NCI-H510A (cell line): ENCODE measurements at places on chromosomes 3 and 15.
A peak's percentile ranks its signal among the peaks of the same experiment; 100 is the strongest.

GRCh38 chr3:31752305-31753049, 219.8 kb downstream of the STT3B start:
- DNase-seq: no peak

DNA sequence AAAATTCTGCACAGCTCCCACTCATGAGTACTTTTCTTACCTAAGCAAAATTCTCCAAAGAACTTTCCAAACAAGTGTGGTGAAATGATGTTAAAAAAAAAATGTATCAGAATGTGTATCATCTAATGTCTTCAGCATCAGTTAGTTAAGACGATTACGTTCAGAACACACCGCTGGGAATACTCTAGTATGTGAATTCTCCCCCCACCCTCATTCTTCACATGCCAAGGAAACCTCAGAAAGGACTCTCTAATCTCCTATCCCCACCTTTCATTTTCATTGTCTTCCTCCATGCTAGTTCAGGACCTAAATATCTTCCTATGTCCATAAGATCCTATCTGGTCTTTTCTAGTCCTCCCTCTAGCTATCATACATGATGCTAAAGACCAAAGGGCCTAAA, 457.4 kb downstream of the SHQ1 start:
- DNase-seq: no peak

GRCh38 chr3:188937389-188937788, 234.4 kb upstream of the TPRG1 start:
- no peak for DNase-seq

DNA sequence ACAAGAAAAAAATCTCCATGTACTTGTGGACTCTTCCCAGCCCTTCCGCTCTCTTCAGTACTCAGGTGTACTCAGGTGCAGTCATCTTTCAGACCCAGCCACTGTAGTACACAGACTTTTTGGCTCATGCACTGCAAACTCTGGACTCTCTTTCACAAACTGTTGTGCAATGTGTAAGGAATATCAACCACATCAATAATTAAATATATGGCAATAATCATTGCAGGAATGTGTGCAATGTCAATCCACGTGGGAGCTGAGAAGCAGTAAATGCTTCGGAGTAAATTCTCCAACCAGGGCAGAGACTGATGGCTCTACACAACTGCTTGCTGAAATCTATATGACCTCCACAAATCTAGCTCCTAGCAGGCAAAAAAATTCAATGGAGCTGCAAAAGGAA, 287.3 kb upstream of the COL8A1 start:
- no peak for DNase-seq

DNA sequence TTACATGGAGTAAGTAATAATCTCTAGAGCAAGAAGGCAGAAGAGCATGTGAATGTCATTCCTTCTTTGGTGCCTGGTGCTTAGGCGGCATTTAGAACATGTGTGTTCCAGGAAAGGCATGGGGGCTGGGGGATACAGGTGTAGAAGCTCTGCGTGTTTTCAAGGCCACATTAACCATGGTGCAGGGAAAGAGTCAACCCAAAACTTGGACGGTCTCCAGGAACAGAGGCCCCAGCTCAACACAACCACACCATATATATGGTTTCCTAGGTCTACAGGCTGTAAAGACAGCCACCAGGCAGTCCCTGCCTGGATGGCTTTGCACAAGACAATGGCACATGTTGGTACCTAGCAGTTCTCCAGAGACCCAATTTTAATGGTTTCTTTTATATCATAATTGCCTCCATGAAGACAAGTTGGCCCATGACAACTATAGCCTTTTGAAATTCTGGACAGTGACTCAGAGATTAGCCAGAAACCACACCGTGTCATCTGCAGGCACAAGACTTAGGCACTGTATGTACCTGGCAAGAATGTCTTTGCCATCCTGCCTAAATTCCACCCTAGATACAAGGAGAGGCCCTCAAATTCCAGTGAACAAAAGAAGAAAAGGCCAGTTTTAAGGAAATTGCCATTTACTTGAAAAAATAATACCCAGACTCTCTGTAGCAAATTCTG, 25.0 kb upstream of the DGKG start:
- DNase-seq: no peak

DNA sequence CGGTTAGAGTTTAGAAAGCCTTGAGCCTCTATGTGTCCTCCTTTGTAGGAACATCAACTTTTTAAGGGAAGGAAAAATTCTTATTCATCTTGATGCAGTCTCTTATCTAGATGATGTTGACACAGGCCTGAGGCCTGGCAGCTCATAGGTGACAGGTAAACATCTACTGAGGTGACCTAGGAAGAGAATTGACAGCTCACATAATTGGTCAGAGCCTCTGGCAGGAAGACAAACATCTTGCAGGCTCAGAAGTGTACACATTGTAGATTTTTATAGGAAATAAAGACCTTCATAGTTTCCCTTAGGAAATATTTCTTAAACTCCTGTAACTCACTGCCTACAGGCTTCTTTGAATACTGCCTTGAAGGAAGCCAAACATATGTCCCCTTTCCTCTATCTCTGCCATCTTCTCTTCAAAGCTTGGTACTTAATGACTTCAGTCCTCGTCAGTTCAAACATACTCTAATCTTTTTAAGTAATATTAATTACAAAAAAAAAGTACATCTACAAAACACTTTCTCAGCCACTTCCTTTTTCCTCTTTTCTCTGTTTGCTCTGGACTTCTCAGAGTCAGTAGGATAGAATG, 341.3 kb downstream of the TBL1XR1 start:
- no peak for DNase-seq

DNA sequence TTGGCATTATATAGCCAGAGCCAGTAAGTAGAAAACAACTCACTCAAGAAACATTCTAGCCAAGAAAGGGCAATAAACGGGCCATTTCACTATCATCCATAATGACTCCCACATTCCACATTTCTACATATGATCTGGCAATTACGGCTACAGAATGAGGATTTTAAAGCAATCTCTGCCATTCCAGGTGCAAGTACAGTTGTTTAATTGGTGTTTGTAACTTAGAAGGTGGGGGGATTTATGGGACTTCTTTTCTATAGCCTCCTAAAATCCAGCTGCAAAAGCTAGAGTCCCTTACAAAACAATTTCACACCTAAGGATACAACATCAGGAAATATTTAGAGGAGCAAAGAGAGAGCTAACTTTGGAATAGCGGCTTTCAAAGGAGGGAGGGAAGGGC, 295.4 kb upstream of the RORA start:
- no peak for DNase-seq

- DNase-seq: no peak
Measured at GRCh38 chr3:30611613-30612436, 5.4 kb downstream of the TGFBR2 start.

- no peak for DNase-seq
Measured at GRCh38 chr3:83233715-83234114, 1472.3 kb upstream of the GBE1 start.

DNA sequence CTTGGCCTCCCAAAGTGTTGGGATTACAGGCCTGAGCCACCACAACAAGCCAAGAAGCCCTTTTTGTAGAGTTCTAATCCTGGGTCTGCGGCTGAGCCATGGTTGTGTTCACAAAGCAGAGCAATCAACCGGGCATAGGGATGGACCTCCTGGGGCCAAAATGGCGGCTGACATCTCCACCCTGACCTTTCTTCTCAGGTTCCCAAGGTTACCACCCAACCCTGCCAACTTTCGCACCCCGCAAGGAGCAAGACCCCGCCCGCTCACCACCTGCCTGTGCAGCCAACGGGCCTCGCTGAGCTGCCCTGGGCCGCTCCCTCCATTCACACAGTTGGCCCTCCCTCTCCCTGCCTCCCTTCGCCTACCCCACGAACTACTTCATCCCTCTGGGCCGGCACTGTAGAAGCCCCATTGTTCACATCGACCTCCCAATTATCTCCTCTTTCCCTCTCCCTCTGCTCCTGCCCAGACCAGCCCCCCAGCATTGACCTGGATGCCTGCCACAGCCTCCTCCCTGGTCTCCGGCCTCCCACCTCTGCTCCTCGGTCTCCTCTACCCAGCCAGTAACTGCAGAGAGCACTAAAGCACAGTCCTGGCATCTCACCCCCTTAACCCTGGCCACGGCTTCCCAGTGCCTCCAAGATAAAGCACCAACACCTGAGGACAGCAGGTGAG, 62.0 kb upstream of the TFRC start:
- no peak for DNase-seq

- peak; percentile 47 for DNase-seq
Measured at GRCh38 chr3:52455283-52456168, at the start of gene NISCH. Gene NISCH, plus strand, starts transcription at chr3:52455604. Its CDS starts 38 bp downstream, at chr3:52455642.

DNA sequence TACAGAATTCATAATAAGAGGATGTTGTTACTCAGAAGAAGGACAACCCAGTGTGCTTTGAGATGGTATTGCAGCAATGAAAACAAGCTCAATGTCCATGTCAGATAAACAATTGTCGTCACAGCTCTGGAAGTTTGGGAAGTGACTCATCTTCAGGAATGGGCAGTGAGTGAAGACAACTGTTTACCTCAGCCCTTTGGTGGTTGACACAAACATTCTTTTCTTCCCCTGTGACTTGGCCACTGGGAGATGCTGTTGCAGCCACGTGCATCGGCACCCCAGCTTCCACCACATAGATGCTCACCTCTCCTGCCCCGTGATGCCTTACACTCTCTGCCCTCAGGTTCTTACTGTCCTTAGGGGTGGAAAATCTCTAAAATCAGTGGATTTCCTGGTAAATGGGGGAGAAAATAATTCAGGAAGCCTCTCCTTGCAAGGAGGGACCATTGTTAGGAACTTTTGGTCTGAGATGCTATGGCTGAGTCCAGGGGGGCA, 114.1 kb upstream of the GALNT15 start:
- DNase-seq: no peak

- DNase-seq: no peak
Measured at GRCh38 chr3:183698756-183699155, 1.2 kb downstream of the YEATS2 start.

DNA sequence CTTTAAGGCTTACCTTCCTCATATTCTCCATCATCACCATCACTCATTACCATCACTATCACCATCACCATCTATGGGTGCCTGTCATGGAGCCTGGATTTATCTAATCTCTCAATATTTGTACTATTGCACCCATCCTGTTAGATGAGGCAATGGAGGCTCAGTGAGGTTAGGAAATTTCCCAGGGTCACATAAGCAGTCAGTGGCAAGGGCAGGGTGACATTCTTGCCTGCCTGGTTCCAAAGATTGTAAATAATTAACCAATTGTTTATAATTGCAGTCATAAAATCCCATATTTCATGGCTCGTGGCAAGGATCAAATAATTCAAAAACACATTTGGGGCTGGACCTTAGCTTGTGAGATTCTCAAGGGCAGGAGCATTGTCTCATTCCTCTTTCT, 55.2 kb downstream of the MGLL start:
- DNase-seq: no peak

- DNase-seq: no peak
Measured at GRCh38 chr3:118987477-118987876, 47.2 kb downstream of the IGSF11 start.

- DNase-seq: no peak
Measured at GRCh38 chr3:65144791-65145351, 457.1 kb upstream of the ADAMTS9 start.

DNA sequence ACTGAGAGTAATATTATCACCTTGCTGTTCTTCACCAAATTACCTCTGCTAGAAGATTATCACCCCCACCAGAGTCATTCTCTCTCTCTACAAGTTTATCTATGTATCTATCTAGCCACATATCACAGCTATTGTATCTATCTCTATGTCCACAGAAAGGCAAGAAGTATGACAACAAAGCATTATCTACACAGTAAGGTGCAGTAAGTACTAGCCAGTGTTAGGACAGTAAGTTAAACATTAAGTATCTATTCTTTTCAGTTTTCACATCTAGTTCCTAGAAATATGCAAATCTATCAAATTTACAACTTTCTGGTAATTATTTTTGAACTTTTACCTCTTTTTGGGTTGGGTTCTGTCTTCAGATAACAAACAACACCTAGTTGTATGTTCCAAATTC, 26.5 kb upstream of the XXYLT1 start:
- DNase-seq: no peak

GRCh38 chr15:40105517-40106202, 3.0 kb downstream of the BMF start:
- no peak for DNase-seq

GRCh38 chr3:189593581-189593980, 37.6 kb upstream of the TP63 start:
- DNase-seq: no peak

DNA sequence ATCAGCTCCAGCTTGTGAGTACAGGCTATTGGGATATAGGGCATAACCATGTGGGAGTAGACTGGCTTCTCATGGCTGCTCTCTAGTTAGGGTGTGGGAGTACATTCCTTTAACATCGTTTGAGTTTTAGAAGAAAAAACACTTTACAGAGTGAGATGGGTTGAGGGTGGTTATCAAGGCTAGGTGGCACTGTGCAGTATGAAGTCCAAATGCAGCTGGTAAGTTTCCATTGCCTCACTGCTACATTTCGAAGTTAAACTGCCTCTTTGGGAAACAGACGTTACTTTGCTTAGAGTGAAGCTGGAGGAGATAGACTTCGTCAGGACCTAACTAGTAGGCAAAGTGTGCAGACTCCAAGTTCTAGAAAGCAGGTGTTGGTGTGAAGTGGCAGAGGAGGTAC, 192.4 kb downstream of the SQOR start:
- DNase-seq: no peak

DNA sequence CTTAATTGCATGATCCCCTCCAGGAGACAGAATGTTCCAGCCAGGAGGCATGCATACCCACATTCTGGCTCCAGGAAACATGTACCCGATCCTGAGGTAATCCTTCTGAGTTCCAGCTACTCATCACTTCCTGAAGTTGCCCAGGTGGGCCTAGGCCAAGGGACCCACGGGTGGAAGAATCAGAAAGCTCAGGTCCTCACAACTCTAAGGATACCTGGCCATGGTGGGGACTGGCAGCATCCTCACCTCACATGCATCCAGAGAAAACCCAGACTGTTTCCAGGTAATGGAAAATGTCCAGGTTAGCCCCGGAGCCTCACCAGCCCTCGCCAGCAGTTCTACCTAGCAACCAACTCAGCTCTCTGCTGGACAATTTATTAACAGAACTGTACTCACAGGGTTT, 78.2 kb downstream of the DAPK2 start:
- no peak for DNase-seq
